Activated CD4-positive, alpha-beta T cell treated with anti-CD3 and anti-CD28 coated beads, Interleukin-2, Interleukin-4, amounts not matched to agents 100 ng/mL and 50 ng/mL, durations not matched to agents 16 hours and 8 hours (primary cell): ENCODE measurements at places on chromosomes 3 and 15.
A peak's percentile ranks its signal among the peaks of the same experiment; 100 is the strongest.

DNA sequence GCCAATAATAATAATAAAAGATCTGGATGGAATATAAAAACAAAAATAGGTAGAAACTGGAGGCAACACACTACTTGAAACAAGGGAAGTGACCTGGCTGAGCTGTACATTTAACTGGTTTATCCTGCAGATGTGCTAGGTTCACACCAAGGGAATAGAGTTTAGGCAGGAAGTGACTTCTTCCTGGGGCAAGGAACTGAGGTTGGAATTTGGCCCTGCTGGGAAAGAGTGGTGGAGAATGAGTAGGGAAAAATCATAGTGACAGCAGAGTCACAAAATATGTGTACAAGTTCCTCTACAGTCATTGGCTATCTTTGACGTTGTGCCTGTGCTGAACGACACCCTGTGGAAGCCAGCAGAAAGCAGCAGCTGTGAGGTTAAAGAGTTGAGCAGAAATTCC is 44.1 kb downstream of the ARHGAP11B start:
- no peak for DNase-seq

DNA sequence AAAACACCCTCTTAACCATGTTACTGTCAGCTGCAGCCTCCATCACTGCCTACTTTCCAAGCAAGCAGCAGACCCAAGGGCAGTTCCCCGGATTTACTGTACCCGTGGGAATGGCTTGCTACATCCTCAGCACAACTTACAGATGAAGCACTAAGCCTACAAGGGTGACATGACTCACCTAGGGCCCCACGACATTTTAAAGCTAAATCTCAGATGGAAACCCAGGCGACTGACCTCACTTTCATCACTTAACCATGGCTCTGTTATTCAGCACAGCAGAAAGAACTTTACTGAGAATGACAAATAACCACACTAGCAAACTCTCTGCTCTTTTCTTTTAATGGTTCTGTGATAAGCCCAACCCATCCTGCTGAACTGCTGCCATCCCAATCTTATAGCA is 65.6 kb downstream of the SUMF1 start:
- peak; percentile 50 for DNase-seq

GRCh38 chr15:63187589-63188226 is 1.7 kb upstream of the RAB8B start:
- no peak for DNase-seq

DNA sequence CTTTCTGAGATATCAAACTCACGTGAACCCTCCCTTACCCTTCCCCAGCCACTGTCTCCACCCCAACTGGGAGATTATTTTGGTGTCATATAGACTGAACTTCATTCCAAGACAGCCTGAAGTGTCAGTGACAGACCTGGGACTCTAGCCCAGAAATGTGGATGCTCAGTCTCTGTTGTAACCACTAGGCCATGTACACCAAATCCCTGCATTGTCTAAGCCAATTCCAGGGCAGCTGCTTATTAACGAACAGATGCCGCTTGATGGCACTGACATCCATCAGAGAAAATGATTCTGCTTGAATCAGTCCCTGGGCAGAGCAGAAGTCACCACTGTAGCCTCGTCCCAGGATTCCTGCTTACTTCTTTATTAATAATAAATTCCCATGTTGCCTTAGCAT is 305.5 kb downstream of the GRM7 start:
- DNase-seq, result no peak

DNA sequence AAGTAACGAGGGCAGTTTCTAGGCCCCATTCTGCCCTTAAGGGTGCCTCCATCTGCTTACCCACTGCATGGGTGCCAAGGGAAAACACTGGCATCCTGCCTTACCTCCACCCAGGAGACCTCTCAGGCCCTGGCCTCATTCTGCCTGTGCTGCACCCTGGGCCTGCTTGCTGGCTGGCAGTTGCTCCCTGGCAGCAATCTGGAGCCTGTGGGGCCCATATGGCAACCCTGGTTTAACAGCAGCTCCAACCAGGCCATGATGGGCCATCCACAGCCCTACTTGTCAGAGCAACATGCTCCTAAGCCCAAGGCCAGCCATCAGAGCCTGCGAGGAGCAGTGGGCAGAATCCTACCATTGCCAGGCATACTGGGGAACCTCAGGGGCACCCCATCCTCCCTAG is 3.7 kb downstream of the C3orf18 start:
- DNase-seq, result no peak

GRCh38 chr3:79886204-79886603 is 118.4 kb upstream of the ROBO1 start:
- no peak for DNase-seq

DNA sequence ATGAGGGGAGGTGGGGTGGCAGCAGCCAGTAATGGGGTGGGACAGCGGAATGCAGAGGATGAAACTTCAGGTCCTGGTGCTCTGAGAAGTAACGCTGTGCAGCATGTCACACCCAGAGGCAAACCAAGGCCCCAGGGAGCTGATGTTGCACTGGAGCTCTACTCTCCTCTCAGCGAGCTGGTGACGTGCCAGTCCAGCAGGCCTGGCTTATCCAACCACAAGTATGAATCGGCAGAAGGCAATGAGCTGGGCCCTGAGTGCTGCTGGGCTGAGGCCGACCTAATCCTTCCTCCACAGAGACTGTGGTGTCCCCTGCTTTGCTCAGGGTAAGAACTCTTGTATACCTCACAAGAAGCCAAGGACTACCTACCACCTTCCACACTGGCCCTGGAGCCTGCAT is 30.5 kb downstream of the CD86 start:
- no peak for DNase-seq

DNA sequence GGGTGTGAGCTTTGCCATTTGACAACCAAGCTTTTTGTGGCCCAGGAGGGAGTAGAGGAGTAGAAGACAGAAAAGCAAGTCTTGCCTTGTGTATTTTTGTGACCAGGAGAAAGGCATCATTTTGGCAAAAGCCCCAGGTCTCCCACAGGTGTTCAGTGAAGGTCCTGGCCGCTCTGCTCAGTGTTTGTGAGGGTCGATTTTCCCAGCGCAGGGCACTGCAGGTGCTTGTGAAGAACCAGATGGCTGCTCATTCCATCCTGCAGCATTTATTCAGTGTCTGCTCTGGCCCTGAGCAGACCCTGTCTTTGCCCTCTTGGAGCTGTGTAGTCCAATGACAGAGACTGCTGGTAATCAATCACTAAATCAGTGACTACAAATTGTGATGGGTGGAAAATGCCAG is 19.5 kb downstream of the TRAK1 start:
- DNase-seq, result no peak

DNA sequence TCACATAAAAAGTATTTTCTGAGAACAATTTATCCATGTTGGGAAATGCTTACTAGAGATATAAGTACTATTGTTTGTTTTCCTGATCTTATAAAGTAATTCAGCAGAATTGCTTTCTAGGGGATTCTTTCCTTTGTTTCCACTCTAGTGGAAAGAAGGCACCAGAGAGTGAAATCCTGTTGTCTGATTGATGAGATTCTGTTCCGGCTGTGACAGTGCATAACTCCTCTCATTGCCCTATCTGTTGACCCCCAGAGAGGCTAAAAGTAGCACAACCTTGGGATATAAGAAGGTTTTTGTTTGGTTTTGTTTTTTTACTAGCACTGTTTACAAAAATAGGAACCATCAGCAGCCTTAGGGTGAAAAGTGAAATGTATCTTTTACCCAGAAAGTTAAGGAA is 114.1 kb downstream of the ALCAM start:
- DNase-seq, result no peak

- no peak for DNase-seq
Observed at GRCh38 chr15:36595611-36596010, 16.2 kb downstream of the CDIN1 start.

GRCh38 chr3:17195192-17195611 is 310.4 kb downstream of the PLCL2 start:
- peak; percentile 72 for DNase-seq

DNA sequence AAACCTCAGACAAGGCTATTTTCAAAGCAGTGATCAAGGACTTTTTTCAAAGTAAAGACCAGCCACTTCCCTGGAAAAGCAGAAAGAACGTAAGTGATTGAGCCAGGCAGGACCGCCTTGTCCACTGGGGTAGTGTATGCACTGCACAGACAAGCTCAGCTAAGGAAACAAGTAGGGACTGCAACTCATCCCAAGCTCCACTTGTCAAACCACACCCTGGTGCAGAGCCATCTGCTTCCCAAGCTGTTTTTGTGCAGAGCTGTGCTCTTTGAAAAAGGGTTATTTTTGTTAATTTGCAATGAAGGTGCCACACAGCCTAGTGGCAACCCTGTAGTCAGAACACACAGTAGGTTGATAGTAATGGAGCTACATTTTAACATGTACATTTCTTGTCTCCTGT is 193.3 kb downstream of the ADAMTS9 start:
- DNase-seq, result no peak

DNA sequence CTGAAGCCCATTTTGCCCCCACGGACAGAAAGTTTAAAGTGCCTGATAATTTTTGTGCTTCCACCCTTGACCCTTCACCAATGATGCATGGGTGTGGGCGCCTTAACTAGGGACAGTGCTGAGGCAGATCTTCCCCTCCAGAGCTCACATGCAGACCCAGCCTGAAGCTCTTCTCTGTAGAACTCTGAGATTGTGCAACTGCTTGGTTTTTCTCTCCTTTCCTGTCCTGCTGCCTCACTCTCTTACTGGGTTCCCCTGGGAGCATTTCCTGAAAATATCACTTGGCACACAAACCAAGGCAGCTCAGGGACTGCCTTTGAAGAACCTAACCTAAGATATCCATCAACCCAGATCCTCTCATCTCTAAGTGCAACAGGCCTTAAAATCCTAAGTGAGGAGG is 220.3 kb upstream of the STT3B start:
- DNase-seq, result no peak

- no peak for DNase-seq
Observed at GRCh38 chr15:91635641-91636040, 217.9 kb upstream of the SLCO3A1 start.

- DNase-seq, result peak; percentile 30
Observed at GRCh38 chr15:51888593-51889195, 59.2 kb downstream of the TMOD3 start.

GRCh38 chr15:33007303-33007855 is 187.1 kb downstream of the FMN1 start:
- no peak for DNase-seq

- no peak for DNase-seq
Observed at GRCh38 chr15:68537097-68537496, 41.7 kb upstream of the CORO2B start.

DNA sequence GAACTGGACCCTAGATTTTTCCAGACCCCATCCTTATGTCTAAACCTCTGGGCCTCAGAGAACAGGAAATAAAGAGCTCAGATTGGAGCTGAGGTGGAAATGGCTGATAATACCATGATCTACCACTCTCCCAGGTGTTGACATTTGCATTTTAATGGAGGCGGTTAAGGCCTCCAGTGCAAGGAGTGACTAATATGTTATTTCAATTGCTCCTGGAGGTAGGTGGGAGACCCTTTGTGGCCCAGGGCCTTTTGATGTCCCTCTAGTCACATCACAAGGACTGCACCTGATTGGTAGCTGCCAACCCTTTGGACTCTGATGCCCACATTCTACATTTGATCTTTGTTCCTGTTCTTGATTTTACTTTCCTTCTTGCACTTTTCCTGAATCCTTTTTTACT is 9.0 kb upstream of the ADCY5 start:
- no peak for DNase-seq

DNA sequence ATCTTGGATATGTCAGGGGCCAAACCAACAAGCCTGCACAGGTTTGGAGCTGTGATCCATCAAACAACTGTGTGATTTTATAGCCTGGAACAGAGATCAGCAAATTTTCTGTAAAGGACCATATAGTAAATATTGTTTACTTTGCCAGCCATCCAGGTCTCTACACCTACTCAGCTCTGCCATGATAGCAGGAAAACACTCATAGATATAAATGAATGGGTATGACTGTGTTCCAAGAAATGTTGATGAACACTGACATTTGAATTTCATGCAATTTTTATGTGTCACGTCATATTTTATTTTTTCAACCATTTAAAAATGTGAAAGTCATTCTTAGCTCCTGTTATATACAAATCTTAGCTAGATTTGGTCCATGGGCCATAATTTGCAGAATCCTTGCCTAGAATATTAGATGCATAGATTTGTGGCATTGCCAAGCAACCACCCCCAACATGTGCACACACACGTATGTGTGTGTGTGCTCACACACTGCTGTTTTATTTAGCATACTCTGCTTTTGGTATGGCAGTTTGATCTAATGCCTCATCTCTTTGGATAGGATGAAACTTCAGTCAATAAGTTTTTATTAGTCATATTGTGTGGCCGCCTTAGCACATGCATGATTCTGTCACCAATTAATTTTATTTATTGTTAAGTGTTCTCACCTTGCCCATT is 6.4 kb downstream of the ATXN7 start:
- DNase-seq, result no peak

GRCh38 chr3:38985581-38985980 is 66.2 kb downstream of the SCN11A start:
- DNase-seq, result no peak

- no peak for DNase-seq
Observed at GRCh38 chr3:119531151-119531550, 28.3 kb downstream of the CD80 start.

DNA sequence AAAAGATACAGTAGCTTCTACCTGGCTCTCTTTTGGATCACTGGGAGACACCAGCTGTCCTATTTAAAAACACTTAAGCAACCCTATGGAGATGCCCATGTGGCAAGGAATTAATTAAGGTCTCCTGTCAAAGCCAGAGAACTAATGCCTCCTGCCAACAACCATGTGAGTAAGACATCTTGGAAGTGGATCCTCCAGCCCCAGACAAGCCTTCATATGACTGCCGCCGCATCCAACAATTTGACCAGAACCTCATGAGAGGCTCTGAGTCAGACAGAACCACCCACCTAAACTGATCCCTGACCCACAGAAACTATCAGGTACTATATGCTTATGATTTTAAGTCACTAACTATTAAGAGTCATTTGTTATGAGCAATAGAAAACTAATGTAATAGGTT is 22.3 kb downstream of the IFT80 start:
- no peak for DNase-seq

DNA sequence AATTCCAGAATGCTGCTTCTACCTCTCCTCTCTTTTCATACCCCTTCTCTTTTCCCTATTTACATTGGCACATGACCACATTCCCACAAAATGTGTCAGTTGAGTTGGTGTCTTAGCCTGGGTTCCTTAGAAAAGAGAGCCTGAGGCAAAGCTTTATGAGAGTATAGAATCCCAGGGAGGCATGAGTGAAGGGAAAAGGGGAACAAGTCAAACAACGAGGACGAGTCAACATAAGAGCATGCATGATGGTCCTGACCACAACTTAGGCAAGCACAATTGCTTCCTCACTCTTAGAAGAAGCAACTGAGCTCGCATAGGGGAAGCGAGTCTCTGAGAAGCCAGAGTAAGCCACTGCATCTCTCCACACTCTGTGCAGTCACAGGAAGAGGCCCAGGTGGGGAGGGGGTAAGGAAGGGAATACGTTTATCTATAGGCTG is 15.4 kb upstream of the ZNF774 start:
- DNase-seq, result no peak

DNA sequence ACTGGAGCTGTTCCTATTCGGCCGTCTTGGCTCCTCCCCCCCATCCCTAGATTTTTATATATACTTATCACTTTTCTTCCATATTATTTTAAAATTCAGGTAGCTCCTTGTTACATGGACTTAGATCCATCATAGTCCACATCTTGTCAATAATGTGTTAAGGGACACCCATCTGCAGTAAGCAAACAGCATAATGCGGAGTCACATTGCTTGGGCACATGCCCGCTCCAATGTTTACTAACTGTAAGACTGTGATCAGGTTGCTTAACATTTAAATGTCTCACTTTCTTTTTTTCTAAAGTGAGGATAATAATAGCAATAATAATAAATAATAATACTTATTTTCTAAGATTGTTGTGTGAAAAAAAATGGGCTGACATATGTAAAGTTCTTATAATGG is 303.2 kb upstream of the SOX14 start:
- no peak for DNase-seq
